ENCODE measurements at places on chromosomes 1 and 21.

GRCh38 chr21:36069713-36070583, at the start of gene CBR1:
TSS of gene CBR1 (plus strand) at chr21:36070024. CDS start at chr21:36070116, 92 bp downstream.
- DNase-seq = peak; percentile 92

GRCh38 chr1:226735576-226735975, 3.5 kb downstream of the ITPKB start:
- no peak for DNase-seq

- no peak for DNase-seq
Observed at GRCh38 chr1:222241410-222241809, 306.5 kb downstream of the HHIPL2 start.

DNA sequence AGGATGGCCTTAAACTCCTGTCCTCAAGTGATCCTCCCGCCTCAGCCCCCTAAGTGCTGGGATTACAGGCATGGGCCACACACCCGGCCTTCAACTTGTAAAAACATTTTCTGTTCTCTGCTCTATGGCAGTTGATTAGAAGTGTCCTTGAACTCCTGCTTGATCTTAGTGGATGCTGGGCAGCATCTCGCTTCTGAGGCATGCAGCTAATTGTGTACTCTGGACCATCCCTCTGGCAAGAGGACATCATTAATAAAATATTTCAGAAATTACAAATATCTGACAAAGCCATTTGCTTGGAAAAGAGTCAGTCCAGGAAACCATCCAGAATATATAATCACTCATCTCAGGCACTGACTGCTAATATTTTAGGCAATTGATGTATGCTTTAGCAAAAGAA, 8.1 kb downstream of the NGF start:
- no peak for DNase-seq

DNA sequence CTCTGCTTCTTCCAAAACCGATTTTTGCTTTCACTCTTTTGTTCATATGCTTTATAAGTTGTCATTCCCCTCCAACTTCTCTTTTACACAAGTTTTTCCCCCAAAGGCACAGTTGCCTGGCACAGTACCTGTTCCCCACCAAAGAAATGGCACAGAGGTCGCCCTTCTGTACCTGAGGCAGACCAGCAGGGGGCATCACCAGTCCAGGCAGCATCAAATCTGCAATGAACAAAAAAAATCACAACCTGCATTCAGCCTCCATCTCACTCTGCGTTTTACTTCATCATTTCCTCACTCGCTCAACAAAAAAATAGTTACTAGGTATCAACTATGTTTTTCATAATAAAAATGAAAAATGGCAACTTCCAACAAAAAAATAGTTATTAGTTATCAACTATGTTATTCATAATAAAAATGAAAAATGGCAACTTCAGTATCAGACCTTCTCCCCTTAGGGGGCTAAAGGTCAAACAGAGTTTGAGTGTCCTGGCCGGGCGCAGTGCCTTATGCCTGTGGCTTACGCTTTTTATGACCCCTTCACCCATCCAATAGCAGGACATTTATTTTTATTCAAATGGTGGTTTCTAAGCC, 4.1 kb downstream of the EIF2D start:
- peak; percentile 52 for DNase-seq

DNA sequence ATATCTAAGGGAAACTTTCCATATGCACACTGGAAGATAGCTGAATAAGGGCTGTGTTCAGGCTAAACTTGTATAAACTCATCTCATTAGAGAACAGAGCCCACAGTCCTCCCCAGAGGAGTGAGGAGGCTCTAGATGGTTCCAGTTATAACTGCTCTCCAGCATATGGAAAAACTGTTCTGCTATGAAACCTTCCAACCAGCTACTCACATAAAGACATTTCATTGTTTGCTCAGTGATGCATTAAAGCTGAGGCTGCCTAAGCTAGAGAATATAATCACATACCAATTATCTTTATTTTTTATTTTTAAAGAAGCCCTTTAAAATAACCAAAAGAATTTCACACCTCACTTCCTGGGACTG, 13.3 kb downstream of the AHCYL1 start:
- no peak for DNase-seq

DNA sequence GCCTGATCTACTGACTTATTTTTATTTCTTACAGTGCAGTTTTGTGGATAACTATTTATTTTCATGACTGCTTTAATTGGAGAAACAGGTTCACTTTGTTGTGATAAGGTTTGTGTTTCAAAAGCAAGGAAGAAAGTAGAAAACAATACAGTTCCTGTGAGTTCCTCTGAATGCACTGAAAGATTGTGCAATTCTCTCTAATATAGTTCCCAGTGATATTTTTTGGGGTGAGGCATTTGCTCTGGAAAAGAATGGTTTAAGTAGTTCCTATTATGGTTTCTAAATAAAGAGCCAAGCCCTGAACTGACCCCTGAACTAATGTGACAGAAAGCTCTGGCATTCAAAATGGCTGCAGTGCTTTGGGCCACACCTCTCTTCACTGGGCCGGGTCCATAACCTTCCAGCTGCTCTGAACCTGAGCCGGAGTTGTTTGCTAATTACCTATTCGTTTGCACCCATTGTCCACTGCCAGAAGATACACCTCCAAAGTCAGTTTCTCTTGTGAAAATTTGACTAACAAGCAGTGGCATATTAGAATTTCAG, 56.6 kb upstream of the VTCN1 start:
- no peak for DNase-seq

DNA sequence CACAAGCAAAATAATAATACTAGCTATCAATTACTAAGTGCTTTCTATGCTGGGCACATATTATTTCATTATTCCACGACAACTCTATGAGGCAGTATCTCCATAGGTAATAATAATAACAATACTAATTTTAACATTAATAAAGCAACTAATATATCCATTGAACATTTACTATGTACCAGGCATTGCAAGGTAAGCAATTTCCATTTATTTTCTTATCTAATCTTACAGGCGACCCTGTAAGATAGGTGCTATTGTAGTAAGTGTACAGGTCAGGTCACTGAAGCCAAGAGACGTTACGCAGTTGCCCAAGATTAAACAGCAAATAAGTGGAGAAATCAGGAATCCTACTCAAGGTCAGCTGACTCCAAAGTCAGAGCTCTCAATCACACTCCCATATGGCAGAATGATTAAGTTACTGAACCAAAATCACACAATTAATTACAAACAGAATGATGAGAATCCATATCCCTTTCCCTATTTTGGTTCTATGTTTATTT, 198.4 kb downstream of the SLC45A1 start:
- no peak for DNase-seq

DNA sequence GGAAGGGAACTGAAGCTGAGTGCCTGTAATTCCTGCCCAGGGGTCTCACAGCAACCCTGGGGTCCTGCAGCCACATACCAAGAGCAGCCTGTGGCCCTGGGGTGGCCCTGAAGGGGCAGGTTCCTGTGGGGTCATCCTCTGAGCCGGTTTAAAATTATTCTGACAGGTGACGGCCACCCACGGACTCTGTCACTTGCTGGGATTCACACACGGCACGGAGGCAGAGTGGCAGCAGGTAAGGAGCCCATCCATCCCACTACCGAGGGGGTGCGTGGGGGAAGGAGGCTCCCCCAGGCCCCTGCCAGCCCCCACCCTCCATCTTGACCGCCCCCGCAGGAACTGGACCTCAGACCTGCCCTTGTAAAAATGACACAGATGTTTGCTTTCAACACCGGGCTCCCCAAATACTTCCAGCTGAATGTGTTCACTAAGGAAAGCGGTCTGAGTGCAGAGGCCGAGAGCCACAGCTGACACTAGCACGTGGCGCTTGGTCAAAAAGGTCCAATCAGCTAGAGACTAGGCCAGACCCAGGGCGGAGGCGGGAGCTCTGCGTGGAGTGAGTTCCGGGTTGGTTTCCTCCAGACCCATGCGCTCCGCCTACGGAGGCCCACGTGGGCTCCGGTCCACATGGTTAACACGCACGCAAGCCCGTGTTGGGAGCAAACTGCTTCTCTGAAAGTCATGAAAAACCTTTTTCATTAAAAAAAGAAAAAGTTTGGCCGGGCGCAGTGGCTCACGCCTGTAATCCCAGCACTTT, 10.0 kb downstream of the YBEY start:
- peak; percentile 67 for DNase-seq

- DNase-seq = no peak
Observed at GRCh38 chr1:92201973-92202372, 15.7 kb upstream of the C1orf146 start.

DNA sequence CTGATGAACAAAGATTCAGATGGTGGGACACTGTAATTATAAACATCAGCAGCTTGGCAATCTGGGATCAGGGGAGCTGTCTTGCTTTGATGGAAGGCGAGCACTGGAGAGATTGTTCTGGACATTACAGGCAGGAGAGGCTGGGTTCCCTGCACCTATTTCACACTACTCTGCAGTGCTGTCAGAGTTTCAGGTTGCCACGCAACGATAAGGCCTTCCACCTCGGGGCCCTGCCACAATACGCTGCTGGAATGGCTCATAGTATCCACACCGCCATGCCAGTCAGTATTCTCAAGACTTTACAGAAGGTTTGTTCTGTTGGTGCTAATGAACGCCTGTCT, 96.8 kb downstream of the GLIS1 start:
- no peak for DNase-seq

DNA sequence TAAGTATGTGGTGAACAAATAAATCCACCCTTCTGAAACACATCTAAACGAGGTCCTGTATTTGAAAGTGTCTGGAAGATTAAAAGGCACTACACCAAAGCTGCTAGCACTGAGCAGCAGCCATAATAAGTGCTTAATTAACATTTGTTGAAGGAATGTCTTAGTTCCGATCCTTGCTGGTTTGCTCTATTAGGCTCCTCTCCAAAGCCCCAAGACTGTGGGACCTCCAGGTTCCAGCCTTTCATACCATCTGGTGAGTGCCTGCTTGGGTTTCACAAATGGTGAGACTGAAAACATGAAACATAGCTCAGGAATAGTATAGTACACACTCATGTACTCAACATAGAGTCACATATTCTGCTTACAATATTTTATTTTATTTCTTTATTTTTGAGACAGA, 640 bp upstream of the CYP2J2 start:
- no peak for DNase-seq

DNA sequence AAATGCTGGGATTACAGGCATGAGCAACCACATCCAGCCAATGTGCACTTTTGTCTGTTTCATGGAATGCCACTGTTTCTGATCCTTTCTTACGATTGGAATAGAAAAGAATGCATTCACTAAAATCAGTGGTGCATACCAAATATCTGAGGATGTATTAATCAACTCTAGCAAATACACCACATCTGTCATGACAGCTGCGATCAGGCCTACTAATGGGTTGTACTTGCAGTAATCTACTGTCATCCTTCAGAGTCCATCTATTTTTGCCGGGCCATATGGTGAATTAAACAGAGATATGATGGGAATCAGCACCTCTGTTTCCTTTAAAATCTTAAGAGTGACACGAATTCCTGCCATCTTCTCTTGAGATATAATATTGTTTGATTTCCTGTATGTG, 8.5 kb upstream of the USP1 start:
- no peak for DNase-seq

DNA sequence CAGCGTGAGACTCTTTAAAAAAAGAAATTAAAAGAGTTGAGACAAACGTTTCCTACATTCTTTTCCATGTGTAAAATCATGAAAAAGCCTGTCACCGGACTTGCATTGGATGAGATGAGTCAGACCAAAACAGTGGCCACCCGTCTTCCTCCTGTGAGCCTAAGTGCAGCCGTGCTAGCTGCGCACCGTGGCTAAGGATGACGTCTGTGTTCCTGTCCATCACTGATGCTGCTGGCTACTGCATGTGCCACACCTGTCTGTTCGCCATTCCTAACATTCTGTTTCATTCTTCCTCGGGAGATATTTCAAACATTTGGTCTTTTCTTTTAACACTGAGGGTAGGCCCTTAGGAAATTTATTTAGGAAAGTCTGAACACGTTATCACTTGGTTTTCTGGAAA, 31.2 kb downstream of the IFNAR1 start:
- DNase-seq = no peak

DNA sequence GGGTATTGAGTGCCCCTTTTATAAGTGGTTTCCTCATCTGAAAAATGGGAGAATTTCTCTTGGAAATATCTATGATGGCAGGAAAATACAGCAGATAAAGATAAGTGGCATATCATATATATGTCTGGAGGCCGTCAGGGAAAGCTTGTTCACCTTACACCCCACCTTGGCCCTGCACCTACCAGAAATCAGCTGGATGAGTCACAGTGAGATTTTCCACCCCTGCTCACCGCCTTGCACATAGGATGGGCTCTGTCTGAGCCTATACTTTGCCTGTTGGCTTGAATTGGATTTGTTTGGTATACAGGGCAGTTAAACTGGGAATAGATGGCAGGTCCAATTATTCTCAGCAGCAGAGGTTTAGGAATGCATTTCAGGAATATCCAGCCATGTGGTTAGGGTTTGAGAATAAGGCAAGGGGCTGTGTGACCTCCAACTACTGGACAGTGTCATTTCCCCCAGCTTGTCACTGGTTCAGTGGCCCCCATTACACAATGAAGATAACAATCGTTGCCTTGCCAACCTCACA, at the start of gene SPATA21:
Gene SPATA21, minus strand, starts transcription at position 479 of the 529 bp plus-strand sequence. CDS start 6,053 bp downstream, outside the sequence.
- no peak for DNase-seq

DNA sequence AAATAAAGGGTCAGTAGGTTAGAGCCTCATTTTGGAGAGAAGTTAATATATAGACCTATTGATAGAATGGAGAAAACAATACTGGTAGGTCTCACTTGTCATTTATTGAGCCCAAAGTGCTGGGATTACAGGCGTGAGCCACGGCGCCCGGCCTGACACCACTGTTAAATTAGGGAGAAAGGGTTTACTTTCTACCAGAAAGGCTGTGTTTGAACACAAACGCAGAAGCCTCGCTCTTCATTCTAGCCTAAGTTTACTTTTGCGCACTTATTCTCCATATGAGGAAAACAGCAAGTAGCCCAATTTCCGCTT, 710 bp upstream of the PRPF3 start:
- DNase-seq = no peak

GRCh38 chr1:106480629-106481028, 575.8 kb upstream of the PRMT6 start:
- no peak for DNase-seq

- no peak for DNase-seq
Observed at GRCh38 chr1:66542811-66543767, 9.1 kb downstream of the SGIP1 start.

All from CD4-positive, alpha-beta T cell treated with Interleukin-15 for 1 hour (primary cell).